Kidney (tissue), 22 donors: ENCODE measurements at places on chromosomes 16 and 17. TPM values are rescaled to one million over a fixed set of nuclear protein-coding genes. Genes with fewer than 3 reads are reported as not detected.

The KRT31 gene
- not detected for polyA plus RNA-seq

The CDH5 gene
- 13.9 TPM for polyA plus RNA-seq

GRCh38 chr16:86428729-86429517 is 81.4 kb upstream of the FOXF1 start:
- no peak for DNase-seq

GRCh38 chr17:76077584-76078110 is 1.3 kb upstream of the ZACN start:
- DNase-seq, result peak; percentile 63

- DNase-seq, result no peak
Observed at GRCh38 chr17:8053600-8053999, 14.7 kb downstream of the ALOX15B start.

- peak; percentile 18 for DNase-seq
Observed at GRCh38 chr16:18948372-18949020, 22.3 kb upstream of the SMG1 start.
